Midbrain (tissue), 1 donor: ENCODE measurements at places on chromosomes 2 and 18.
A peak's percentile ranks its signal among the peaks of the same experiment; 100 is the strongest.

GRCh38 chr2:127342101-127342500 is 45.7 kb downstream of the MAP3K2 start:
- no peak for DNase-seq

DNA sequence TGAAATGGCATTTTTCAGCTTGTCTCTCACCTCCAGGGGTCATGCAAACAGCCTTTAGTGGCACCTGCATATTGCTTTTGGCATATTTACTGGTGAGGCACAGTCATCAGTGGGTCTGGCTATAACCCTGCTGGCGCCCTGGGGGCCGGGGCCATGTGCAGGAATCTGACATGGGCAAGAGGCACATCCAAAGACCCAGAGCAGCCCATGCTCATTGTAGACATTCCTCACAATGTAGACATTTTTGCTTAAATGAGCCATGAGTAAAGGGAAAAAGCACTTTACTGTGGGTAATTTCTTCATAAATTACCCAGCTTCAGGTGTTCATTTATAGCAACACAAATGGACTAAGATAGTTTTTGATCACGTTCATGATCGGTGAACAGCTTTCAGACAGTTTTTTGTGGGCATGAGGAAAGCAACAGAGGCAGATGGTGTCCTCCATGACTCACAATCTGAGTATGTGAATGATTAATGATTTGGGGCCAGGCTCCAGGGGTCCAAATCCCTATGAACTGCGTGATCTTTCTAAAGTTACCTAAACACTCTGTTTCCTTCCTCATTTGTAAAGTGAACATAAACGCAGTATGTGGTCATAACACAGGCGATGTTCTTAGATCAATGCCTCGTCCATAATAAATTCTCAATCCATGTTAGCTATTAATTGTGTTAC is 85.8 kb downstream of the LIPG start:
- DNase-seq: no peak

- DNase-seq: no peak
Observed at GRCh38 chr2:186442885-186443284, 43.2 kb upstream of the ZC3H15 start.

- no peak for DNase-seq
Observed at GRCh38 chr2:127698553-127699355, 2.5 kb upstream of the SFT2D3 start.

DNA sequence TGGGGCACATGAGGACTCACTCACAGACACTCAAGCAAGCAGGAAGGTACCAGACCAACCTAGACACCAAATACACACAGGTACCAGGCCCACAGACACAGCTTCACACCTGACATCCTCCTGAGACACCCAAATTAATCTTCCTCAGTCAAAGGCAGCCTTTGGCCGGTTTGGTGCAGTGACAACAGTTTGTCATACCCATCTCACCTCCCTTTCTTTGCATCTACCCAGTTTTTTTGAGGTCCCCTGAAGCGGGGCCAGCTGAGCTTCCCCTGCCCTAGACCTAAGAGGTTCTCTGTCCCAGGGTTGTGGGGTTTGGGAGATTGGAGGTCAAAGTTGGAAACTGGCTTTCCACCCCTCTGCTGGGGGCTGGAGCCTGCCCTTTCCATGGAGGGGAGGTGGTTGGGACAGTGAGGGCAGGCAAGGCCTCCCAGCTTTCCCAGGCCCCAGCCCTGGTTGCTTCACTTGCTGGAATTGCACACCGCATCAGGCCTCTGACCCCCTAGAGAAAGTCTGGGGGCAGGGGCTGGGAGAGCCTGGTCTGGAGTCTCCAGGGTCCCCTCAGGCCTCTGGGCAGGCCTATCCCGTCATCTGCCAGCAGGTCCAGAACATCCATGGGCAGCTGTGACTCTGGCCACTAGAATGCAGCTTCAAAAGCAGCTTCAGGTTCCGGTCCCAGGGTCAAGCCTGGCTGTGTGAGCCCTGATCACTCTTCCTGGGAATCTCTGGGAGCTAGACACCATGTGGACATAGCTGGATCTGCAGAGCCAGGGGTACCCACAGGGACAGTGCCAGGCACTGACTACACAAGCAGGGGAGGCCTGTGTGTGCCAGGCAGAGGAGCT is 12.5 kb upstream of the TEX261 start:
- DNase-seq: no peak

DNA sequence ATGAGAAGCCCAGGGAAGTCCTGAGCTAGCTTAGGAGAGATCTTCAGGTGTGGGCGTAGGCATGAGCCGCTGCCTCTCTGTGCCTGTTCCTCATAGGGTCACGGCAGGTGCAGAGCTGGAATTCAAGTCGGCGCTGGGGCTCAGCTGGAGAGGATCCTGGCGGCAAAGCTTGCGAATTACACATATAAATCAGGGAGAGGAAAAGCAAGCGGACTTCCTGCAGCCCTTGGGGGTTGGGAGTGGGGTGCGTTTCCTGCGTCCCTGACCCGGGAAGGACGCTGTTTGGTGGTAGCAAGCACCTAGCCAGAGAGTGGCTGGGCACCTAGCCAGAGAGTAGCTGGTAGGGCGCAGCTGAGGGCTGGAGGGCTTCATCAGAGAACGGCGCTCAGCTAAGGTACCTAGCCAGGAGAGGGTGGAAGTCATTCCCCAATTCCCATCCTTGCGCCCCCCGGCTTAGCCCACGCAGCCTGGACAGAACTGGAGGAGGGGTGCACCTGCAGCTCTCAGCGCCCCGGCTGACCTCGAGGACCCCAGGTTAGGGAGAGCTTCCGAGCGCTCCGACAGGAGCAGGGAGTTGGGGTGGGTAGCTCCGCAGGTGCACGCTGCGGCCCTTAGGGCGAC is 459 bp upstream of the EFR3B start:
- peak; percentile 73 for DNase-seq

DNA sequence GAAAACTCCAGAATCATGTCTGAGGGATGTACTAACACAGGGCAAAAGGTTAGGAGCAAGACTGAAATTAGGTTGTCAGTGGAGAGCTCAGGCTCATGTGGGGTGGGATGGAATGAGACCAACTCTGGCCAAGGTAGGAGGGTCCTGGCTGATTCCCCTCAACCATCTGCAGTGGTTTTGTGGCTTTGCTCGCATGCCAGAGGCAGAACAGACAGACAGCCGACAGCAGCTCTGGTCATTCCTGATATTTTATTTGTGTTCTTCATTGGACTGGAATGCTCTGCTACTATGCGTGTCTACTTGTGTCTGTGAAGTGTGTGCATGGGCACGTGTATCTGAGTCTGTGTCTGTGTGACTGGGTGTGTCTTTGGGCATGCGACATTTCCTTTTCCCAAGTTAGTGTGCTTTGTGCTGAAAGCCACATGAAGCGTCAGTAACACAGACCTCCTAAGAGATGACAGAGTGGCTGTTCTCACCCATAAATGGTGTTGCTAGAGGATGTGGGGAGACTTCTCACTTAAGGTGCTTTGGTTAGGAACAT is 239.5 kb downstream of the CNTNAP5 start:
- no peak for DNase-seq

DNA sequence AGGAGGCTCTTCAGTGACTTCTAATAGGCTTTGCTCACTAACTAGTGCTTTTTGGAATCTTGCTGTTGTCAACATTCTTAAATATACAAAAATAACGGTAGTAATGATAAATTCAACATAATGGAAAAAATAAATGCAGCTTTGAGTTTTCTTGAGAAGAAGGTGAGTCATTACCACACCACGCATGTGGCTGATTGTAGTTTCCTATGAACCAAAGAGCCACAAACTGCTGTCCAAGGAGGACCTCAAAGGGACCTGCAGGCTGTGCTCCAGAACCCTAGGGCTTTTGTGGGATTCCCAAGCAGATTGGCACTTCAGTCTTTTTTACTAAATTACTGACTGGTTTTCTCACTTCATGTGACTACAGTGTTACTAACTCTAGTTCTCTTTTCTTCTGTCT is 66.7 kb downstream of the TPGS2 start:
- DNase-seq: no peak

DNA sequence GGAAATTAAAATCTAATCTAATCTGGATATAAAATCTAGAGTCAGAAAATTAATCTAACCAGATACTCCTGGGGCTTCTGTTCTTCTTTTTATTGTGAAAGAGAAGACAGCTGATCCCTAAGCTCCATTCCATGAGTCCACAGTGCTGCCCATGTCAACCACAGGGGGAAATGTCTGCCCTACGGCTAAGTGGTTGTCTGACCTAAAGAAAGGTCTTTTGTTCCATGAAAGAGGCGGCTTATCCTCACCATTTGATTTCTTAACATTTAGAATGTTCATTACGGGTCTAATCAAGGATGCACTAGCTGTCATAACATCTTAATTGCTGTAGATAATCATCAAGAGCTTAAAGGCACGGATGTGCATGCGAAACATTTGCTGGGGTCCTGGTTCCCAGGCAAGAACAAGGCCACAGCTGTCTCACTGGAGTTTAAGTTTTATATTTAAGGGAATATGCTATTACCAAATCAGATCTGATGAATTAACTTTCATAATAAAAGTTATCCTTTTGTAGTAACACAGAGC is 162.6 kb downstream of the PAX3 start:
- DNase-seq: no peak

DNA sequence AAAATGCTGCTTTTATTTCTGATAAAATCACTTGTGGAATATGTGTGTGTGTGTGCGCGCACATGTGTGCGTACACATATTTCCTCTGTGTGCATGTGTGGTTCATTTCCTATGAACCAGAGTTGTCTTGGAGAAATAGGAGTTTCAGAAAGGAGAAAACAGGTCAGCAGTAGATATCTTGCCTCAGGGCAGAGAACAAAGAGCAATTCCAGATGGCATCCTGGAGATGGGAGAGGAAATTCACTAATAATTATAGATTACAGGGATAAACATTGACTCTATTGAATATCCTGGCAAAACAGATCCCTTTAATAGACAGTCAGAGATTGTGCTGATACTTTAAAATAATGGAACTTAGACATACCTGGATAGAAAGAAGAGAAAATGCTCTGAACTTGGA is 298.0 kb downstream of the TRIB2 start:
- DNase-seq: no peak

DNA sequence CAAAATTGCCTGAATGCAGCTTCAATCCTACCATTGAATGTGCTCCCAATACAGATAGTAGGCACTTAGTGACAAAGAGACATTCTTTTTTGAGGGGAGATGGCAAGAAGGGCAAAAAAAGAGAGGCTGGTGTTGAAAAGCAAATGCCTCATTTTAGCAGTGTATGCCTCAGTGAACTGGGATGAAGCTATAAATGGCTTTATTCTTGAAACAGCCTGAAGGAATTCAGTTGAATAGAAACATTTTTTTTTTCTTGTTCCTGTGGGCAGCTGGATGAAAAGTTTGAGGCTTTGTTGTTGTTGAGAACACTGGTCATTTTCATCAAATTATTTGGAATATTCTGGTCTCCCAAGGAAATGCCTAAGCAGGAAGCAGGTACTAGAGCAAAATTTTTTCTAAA is 228.9 kb downstream of the RNF144A start:
- peak; percentile 1 for DNase-seq

DNA sequence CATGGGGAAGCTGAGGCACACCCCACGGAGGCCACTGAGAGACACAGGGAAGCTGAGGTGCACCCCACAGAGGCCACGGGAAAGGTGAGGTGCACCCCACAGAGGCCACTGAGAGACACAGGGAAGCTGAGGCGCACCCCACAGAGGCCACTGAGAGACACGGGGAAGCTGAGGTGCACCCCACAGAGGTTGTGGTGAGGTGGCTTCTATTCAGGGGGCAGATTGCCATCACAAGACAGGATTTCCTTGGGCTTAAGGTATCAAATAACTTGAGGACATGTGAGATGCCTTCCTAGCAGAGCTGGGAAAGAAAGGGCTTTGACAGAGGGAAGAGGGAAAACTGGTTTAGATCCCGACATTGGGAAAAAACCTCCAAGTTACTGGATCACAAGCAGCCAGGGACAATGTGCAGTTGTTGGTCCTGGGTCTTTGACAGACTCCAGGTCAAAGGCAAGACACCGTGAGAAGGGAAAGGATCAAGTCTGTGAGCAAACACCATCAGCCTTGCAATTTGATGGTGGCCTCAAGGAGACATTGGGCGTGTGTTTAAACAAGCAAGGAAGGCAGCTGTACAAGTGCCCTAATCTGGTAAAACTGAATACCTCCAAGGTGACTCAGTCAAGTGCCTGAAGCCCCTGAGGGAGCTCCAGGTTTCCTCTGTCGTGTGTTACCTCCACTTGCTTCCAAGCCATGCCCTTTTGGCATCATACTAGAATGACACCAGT is 133.2 kb upstream of the EPAS1 start:
- DNase-seq: no peak

- DNase-seq: no peak
Observed at GRCh38 chr2:47737191-47737975, 45.6 kb upstream of the MSH6 start.

DNA sequence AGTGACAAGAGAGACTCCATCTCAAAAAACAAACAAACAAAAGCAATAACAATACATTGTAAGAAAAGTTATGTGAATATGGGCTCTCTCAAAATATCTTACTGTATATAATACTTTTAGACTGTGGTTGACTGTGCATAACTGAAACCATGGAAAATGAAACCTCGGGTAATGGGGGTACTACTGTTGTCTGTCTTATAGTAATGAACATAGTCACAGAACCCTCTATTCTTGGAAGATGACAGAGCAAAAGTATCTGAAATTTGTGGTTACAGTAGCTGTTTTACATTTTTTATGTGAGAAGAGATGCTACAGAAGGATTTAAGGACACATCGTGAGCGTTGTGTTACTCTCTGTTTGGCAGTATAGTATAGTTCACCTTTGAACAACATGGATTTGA is 60.5 kb downstream of the MAP4K4 start:
- no peak for DNase-seq

DNA sequence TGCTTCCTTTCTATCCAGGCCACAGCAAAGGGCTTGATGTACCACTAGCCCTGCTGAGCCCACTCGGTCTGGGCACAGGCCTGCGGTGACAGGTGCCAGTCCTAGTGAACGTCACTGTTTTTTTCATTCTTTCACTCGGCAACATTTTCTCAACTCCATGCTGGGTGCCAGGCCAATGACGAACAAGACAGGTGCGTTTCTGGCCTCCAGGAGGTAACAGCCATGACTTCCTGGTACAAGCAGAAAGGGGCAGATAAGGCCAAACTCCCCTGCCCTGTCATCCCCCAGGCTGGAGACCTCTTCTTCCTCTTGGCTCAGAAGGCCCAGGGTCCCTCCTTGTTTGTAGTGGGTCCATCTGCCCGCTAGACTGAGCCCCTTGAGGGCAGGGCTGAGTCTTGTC is 55.7 kb upstream of the OTOF start:
- DNase-seq: no peak

- DNase-seq: no peak
Observed at GRCh38 chr2:144671695-144672455, 152.0 kb upstream of the ZEB2 start.

DNA sequence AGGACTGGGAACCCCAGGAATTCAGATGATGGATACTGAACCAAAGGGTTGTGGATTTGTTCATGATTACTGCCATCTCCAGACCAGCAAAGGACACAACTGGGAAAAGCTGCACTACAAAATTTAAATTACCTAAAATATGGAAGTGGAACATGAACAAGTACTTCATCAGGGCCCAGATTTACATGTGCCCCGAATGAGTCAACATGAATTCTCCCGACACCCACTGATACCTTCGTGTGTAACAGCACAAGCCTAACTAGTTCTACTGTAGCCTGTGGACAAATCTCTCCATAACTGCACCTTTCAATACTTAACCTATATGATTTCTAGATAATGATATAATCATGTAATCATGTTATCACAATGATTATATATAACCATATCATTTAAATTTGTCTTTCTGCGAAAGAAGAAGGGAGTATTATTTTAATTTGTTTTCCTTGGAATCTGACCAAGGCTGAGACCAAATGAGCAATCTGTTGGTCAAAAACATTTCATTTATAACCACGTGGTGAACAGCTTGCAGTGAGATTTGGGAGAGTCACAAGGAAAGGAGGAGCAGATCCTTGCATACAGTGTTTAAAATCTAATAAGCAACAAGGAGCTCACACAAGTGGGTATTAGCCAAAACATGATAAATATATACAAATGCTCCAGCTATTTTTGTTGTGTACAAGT is 70.5 kb downstream of the CACNB4 start:
- DNase-seq: no peak
